ENCODE measurements at places on chromosomes 5 and 9. TPM values are rescaled to one million over a fixed set of nuclear protein-coding genes. Genes with fewer than 3 reads are reported as not detected.

The NOL8 gene
- total RNA-seq, result 37.2 TPM

DNA sequence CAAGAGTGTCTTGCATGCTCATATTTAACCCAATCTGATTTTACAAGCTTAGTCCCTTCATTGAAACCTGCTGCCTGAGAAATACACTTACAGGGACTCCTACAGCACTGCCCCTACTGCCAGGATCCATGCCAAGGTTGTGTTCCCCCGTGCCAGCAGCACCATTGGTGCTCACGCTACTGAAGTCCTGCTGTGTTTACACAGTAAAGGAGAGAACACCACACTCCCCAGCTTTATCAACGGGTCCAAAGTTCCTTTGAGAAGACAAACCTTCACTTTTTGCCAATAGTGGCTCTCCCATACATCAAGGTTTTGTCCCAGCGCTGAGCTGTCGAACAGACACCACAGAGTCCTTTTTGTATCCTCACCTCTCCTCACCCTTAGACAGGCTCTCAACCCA, 155.1 kb upstream of the WWC1 start:
- DNase-seq, result no peak
- no peak overlapping the region for H3K4me3 ChIP-seq
- H3K27me3 ChIP-seq, result peaks cover 2% of the 10 kb centered on the region
- no peaks in the 10 kb centered on the region for H3K36me3 ChIP-seq
- no peak overlapping the region for H3K27ac ChIP-seq

DNA sequence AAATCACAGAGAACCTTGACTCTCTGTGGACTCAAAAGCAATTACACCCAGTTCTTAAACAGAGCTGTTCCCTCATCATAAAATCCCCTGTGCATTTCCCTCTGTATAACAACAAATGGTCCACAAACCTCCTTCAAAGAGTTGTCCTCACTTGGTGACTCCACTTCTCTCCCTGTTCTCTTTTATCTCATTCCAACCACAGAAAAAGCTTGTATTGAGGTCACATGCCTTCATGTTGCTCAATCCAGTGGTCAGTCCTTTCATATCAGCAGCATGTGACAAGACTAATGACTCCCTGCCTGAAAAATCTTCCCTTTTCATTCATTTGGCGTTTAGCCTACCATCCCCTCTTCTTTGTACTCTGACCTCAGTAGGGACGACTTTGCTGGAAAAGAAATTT, 158.0 kb downstream of the DEPDC1B start:
- H3K4me3 ChIP-seq, result no peak overlapping the region
- peaks cover 34% of the 10 kb centered on the region for H3K4me1 ChIP-seq
- H3K27me3 ChIP-seq, result peaks cover 7% of the 10 kb centered on the region
- no peak for DNase-seq
- peaks cover 1% of the 10 kb centered on the region for H3K36me3 ChIP-seq

DNA sequence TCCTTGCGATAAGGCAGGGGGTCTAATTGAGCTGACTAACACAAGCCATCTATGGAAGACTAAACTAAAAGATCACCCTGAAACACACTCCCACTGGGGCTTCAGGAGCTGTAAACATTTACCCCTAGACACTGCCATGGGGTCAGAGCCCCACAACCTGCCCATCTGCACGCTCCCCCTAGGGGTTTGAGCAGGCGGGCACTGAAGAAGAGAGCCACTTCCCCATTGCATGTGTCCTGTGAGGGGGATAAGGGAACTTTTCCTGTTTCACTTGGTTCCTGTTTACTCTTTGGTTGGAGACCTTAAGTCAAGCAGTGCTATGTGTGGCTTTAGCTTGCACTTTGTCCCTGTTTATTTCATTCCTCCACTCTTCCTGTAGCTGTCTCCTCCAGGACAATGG, 1929.5 kb upstream of the CDH9 start:
- H3K27me3 ChIP-seq, result no peaks in the 10 kb centered on the region
- H3K4me1 ChIP-seq, result peaks cover 21% of the 10 kb centered on the region

DNA sequence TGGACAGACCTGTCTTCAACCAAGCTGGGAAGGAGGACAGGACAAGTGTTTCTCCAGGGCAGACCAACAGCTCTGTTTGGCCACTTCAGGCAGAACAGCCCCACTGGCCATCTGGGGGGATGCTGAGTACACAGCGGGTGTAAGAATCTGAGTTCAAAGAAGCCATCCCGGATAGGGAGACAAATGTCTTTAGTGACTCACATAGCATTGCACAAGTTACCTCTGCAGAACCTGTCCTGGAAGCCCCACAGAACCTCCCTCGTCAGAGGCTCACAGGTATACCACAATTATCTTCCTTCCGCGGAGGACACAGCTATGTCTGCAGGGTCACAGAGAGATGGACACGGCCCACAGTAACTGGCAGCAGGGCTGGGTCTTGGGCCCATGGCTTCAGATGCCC, 2.0 kb downstream of the OR2V2 start:
- no peaks in the 10 kb centered on the region for H3K36me3 ChIP-seq
- DNase-seq, result no peak
- H3K4me3 ChIP-seq, result no peak overlapping the region

DNA sequence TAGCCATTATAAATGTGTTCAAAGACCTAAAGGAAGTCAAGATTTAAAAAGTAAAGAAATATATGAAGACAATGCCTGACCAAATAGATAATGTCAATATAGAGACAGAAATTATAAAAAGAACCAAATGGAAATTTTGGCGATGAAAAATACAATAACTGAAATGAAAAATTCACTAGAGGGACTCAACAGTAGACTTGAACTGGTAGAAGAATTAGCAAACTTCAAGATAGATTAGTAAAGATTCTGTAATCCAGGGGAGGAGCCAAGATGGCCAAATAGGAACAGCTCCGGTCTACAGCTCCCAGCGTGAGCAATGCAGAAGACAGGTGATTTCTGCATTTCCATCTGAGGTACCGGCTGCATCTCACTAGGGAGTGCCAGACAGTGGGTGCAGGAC, 433.2 kb downstream of the HINT1 start:
- H3K27ac ChIP-seq, result no peak overlapping the region
- no peak overlapping the region for H3K4me3 ChIP-seq
- peaks cover 2% of the 10 kb centered on the region for H3K36me3 ChIP-seq
- no peak for DNase-seq
- H3K27me3 ChIP-seq, result no peaks in the 10 kb centered on the region
